ENCODE measurements at places on chromosomes 12 and 14. TPM values are rescaled to one million over a fixed set of nuclear protein-coding genes. Genes with fewer than 3 reads are reported as not detected.

The POTEM gene
- total RNA-seq: not detected

The HSPB8 gene
- total RNA-seq: 16.3 TPM

The OR8S1 gene
- total RNA-seq: not detected

The MGAT4C gene
- not detected for total RNA-seq

The TESPA1 gene
- 1.5 TPM for total RNA-seq

The SLC10A1 gene
- total RNA-seq: not detected

The LMNTD1 gene
- total RNA-seq: 2.2 TPM

The TAS2R50 gene
- not detected for total RNA-seq

The KLRC1 gene
- total RNA-seq: not detected

The CCDC196 gene
- total RNA-seq: not detected

The ADAM21 gene
- 0.49 TPM for total RNA-seq

DNA sequence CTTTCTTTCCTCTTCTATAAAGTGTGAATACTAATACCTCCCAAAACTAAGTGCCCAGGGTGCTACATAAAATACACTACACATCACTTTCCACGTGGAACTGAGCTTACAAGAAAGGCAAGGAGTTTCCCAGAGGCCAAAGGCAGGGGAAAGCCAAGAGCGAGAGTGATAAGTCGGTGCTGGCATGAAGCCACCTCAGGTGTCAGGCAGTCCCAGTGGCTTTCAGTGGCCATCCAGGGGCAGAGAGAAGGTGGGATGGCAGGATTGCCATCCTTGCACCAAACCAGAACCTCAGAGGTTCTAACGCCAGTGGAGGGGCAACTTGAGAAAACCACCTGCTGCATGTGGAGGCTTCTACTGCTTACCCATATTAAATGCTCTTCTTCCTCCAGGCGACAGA, 79.7 kb upstream of the DIO3 start:
- no peak for DNase-seq

DNA sequence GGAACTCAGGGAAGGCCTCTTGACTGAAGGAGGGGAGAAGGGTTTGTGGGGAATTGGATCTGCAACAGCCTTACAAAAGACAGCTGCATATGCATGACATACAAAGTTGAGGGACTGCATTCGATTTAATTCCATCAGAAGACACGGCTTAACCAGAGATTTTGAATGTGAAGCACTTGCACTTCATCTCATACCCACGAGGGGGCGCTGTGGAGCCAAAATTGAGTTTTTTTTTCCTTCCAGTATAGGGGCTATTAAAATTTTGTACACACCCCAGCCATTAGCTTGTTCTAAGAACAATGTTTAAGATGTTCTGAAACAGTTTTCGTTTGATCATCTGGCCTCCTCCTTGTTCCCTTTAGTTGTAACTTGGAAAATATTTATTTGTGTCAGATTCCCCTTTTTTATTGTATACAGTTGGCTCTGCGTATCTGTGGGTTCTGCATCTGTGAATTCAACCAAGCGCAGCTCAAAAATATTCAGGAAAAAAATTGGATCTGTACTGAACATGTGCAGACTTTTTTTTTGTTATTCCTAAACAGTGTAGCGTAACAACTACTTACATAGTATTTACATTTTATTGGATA, 1.6 kb downstream of the SUDS3 start:
- peak; percentile 62 for DNase-seq

- DNase-seq: no peak
These were observed 113.1 kb downstream of the TMTC3 start for GRCh38 chr12:88255224-88255623.

DNA sequence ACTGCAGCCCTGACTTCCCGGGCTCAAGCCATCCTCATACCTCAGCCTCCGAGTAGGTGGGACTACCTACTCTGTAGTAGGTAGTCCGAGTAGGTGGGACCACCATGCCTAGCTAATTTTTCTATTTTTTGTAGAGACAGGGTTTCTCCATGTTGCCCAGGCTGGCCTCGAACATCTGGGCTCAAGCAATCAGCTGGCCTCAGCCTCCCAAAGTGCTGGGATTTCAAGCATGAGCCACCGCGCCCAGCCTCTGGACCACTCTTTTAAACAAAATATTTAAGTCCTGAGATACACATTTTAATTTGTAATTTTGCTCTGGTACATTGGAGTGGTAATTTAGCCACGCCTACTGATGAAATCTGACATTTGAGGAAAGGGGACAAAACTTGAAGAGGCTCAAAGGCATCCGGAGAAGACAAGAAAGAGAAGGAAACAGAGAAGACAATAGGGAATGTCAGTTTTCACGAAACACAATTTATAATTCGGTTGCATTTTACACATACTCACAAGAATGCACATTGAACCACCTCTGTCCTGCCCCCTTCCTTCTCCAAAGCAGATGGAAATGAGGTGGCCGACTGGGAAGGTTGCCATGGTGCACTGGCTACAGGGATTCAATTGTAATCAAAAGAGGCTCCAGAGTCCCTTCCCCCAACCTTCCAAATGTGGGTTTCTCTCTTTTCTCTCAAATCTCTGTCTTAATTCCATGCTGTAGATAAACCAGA, 9.7 kb upstream of the TUBA1A start:
- peak; percentile 95 for DNase-seq

GRCh38 chr12:62995097-62995496, 60.1 kb upstream of the PPM1H start:
- DNase-seq: no peak

- no peak for DNase-seq
These were observed 7.0 kb upstream of the B4GALNT3 start for GRCh38 chr12:452667-453210.

DNA sequence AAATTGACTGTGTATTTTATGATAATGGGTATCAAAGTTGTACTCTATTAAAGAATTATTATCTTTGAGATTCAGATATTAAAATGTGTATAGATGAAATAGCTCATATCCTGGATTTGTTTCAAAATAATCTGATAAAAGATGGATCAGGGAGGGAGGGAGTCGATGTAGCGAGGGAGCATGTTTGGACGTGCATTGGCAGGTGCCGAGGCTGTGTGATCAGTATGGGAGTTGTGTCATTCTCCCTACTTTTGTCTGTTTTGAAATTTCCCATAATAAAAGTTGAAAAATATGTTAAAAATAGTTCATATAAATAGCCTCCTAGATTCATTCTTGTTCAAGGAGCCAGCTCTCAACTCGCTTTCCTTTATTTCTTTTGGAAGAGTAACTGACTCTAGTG, 171.6 kb upstream of the HIF1A start:
- DNase-seq: no peak

- peak; percentile 38 for DNase-seq
These were observed 24.9 kb downstream of the CRACR2A start for GRCh38 chr12:3727877-3728632.

DNA sequence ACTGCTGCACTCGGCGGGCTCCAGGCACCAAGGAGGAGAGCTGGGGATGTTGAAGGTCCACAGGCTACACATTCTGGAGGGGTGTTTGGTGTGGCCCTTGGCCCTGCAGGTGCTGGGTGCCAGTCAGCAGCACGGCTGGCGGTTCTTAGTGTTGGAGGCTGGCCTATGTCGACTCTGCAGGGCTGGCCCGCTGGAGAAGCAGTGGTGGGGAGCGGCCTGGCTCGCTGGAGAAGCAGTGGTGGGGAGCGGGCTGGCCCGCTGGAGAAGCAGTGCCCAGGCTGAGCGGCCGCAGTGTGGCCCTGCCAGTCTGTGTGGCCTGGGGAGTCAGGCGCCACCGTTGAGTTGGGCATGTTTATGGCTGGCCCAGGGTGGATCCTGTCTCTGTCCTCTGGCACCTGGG, 27.3 kb downstream of the MTA1 start:
- no peak for DNase-seq

DNA sequence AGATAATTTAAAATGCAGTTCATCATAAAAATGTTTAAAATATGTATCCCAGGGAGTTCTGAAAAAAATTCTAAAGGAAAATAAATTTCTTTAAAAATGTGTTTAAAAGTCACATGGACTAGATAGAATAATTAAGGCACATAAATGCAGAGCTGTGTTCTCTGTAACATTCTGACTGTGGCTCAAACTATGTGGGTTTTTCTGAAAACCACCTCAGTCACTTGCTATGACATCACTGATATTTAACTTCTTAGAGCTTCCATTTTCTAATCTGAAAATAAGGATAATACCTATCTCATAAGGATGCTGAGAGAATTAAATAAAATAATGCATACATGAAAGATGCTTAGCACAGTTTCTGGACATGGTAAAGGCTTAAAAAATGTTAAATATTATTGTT, 107.3 kb downstream of the SLC41A2 start:
- no peak for DNase-seq

GRCh38 chr12:103697971-103698751, 111.1 kb downstream of the STAB2 start:
- no peak for DNase-seq

DNA sequence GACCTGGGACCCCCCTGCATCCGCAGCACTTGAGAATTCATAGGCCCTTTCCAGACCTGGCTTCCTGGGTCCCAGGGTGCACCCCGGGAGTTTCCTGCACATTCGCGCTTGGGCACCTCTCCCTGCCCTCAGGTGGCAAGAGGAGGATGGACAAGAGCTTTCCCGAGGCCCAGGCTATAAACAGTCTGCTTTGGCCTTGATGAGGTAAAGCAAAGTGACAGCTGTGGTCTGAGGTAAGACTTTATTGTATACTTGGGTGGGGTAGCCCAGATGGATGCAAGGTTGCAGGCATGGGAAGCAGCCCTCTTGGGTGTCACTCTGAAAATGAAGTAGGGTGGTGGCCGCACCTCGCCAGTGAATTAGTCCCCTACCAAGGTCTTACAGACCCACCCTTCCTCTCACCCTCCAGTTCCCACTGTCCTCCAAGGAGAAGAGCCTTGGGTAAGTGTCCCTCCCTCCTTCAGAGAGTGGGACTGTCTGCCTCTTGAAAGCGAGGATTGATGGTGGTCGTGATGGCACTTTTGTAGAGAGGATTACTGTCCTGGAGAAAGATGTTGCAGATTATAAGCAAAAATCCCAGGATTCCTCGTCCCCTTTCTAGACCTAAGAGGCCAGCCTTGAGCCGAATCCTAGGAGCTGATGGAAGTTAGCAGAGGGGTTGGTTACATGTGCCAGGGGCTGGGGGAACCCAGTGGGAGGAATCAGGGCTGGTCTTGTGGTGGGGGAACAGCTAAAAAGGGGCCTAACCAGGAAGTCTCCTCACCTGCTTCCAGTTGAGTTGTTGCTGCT, 10.6 kb upstream of the CSAD start:
- no peak for DNase-seq

DNA sequence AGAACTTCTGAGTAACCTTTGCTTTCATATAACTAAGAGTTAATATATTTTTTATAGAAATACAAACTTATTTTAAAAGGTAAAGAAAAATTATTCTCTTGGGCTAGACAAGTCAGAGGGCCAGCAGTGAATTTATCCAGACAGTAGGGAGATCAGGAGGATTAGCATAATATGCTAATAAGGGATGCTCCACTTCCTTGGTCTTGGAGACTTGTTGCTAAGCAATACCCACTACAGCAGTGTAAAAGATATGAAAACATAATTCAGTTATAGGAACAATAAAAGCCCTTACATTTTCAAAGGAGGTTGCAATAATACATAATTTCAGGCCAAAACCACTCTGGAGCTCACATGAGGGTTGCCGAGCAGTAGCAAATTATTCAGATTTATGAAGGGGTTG, 615.6 kb downstream of the KCNH5 start:
- no peak for DNase-seq
